Stimulated activated CD4-positive, alpha-beta T cell treated with anti-CD3 and anti-CD28 coated beads, Interleukin-15, amount 100 ng/mL, for 1 hour (primary cell): ENCODE measurements at places on chromosomes 5 and 9.

DNA sequence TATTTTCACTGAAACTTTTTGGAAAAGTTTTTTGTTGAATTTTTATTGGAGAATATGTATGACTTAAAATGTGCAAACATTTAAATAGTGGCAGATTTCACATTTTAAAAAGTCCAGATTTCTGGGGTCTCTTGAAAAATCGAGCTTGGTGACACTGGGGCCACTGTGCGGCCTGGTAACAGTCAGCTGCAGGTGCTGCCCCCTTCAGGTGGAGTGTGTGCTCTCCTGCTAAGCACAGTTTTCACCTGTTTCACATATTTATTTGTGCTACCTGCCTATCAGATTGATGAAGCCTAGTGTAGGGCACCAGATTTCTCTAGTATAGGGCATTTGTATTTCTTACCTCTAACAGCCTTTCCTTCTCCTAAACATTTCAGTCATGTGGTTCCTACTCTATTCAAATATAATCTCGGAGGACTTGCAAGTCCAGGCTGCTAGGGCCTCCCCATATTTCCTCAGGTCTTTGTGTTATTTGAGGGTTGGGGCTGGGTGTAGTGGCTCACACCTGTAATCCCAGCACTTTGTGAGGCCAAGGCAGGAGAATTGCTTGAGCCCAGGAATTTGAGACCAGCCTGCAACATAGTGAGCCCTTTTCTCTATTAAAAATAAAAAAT lies 95.8 kb upstream of the KLF9 start:
- DNase-seq, result no peak

DNA sequence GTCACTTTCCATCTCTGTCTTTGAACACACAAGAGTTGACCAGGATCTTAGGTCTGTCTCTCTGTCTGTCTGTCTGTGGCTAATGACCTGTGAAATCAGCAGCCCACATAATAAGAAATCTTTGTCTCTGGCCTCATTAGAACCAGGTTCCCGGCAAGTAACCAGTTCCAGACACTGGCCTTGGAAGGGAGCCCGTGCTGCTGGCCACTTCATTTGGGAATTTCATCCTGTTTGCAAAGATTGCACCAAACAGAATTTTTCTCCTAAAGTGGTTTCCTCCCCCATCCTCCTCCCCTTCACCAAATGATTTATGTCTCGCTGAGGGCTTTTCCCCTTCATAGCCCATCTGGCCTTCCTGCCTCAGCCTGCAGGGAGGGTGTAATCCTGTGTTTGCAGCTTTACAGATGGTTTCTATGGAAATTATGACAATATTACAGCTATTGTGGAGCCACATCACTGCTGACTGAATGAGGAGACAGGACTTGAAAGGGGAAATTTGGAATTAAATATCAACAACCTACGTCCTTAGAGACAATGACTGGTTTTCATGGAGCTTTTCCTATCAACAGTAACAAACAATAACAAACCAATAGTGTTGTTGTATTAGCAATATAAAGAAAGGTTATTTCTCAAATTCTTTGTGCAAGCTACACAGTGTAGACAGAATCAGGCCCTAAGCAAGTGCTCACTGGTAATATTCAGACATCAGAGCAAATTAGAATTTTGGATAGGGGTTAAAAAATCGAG lies 25.7 kb downstream of the DPYSL3 start:
- no peak for DNase-seq

DNA sequence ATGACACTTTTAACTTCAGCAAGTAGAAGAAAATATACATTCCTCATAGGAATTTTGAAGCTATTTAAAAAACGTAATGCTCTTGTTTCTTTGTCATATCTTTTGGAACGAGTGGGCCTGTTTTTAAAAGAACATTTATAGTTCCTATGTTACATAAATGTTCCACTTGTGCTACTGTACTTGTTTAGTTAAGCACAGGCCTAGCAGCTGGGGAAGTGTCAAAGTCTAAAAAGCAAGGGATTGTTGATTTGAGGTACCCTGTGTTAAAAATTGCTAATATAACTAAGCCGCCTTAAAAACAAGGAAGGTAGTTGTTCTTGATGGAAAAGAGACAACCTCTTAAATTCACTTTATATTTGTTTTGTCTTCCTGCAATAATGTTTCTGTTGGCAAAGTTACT lies 27.2 kb upstream of the ELL2 start:
- DNase-seq, result no peak

DNA sequence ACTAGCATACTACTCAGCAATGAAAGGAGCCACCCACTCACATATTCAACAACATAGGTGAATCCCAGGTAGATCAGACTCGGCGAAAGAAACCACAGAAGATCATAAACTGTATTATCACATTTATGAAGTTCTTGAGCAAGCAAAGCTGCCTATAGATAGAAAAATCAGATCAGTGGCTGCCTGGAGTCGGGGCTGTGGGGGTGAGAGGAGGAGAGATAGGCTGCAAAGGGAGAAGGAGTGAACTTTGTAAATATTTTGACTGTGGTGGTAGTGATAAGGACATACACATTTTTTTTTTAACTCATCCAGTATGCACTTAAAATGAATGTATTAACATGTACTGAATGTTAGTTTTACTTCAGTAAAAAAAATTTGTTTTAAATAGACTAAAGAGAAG lies 23.5 kb upstream of the TMEM174 start:
- no peak for DNase-seq

- DNase-seq, result no peak
These were observed 267.2 kb upstream of the DAB2 start for GRCh38 chr5:39691993-39692392.

DNA sequence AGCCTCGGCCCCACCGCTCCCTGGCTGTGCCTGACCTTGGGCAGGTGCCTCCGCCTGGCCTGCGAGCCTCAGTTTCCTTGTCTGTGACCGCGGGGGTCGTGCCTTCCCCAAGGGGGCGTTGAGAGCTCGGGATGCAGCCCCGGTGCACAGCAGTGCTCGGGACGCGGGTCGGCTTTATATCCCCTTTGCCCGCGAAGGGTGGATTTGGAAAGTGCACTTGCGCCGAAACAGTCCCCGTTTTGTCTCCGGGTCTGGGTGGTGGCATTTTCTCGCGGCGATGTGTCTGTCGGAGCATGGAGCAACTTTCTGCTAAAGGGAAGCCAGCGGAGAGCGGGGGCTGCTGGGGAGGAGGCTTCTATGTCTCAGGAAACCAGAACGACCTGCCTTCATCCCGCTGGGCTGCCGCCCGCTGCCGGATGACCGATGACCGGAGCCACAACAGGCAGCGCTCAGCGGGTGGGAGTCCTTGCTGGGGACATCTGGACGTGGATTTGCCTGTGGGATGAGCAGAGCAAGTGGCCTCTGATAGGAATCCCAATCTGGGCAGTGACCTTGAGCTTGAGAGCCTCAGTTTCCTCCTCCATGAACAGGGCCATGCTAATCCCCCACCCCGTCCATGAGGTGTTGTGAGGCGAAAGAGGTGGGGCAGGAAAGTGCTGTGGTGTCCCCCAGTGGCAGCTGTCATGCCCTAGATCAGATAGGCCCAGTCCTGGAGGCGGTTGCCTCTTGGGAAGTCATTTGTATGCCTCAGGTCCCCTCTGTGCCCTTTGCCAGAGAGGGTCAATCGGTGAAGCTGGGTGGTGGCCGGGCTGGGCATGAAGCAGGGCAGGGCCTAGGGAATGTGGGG lies 651 bp downstream of the HRH2 start:
- no peak for DNase-seq

- DNase-seq, result no peak
These were observed 282.9 kb downstream of the SLF1 start for GRCh38 chr5:94901191-94901979.

DNA sequence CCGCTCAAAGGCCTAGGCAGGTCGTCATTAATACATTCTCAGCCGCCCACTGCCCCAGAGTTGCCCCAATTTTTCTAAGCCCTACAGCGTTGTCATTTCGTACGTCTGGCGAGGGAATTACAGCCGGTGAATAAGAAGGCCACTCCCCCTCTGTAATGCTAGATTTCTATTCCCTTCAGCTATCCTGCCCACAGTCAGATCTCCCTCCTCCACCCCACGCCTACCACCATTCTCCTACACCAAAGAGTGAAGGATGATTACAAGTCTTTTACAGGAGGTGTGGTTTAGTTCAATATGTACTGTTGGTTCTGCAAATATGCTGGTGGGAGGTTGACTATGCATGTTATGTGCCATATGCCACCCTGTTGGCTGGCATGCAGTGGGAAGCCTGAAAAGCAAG lies 83.7 kb upstream of the SMIM15 start:
- DNase-seq, result no peak

- DNase-seq, result no peak
These were observed 655 bp upstream of the RAI14 start for GRCh38 chr5:34655354-34655991.
